ENCODE measurements at places on chromosomes 2 and 18. TPM values are rescaled to one million over a fixed set of nuclear protein-coding genes. Genes with fewer than 3 reads are reported as not detected.

- DNase-seq, result no peak
These were observed 48.1 kb upstream of the ARHGAP28 start for GRCh38 chr18:6681331-6681875.

DNA sequence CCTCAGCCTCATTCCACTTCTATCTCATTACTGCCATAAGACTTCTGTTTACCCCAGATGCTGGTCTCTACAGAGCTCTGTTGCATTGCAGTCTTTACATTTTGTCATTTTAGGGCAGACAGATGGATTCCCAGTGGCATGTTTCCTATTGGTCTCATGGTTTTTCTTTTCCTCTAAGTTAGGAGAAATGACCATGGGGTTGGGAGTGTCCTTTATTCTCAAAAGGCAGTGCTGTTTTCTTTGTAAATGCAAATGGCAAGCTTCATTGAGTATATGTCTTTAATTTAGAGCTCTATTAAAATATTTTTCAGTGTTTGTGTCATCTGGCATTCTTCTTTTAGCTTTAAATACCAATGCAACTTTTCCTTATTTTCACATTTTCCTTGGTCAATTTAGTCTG is 57.0 kb downstream of the MSTN start:
- no peak for DNase-seq

HSBP1L1 gene
- polyA plus RNA-seq, result 15.8 TPM

GBX2 gene
- not detected for polyA plus RNA-seq

ALKAL2 gene
- 0.14 TPM for polyA plus RNA-seq

RELCH gene
- polyA plus RNA-seq, result 20.3 TPM

ECEL1 gene
- not detected for polyA plus RNA-seq

DNA sequence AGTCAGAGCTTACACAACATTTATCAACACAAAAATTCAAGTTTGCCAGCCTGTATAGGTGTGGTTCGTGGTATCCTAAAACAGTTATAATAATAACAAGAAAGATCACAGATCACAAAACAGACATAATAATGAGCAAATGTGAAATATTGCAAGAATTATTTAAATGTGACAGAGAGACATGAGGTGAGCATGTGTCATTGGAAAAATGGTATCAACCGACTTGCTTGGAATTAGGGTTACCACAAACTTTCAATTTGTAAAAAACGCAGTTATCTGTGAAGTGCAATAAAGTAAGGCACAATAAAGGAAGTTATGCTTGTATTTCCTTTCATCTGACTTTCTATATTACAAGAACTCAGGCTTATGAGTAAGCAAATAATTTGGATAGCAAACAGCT is 116.8 kb downstream of the IKZF2 start:
- DNase-seq, result no peak

DNA sequence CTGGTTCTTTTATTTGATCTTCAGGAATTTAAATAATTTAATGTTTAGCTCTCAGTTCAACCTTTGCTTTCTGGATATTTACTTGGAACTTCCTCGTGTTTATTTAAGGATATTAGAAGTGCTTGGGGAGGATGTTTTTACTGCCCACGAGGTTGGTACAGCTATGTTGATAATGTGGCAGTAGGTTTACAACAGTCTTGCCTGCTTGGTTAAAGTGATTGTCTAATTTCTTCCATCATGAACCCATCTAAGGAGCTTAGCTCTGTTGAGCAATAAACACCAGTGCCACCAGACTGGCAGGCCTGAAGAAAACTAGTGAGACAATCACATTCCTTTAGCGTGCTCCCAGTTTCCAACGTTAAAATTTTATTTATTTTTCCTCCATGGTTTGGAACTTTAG is 94.5 kb downstream of the ICOS start:
- DNase-seq, result no peak

DNA sequence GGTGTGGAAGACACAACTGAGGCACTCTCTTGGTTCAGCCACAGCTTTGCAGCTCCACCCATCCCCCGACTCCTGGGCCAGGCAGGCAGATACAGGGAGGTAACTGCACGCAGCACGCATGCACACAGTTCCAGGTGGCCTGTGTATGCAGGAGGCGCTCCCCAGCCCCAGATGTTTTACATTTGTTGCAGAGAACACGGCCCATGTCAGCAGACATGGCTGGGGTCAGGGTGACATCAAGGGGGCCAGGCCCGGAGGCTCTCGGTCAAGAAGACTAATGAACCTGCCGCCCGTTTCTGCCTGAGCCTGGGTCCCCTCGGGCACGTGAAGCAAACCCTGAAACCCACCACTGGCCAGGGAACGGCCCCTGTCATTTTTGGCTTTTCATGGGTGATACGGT is 57.3 kb downstream of the TWIST2 start:
- no peak for DNase-seq

GRCh38 chr2:22554453-22554852 is 830.5 kb upstream of the KLHL29 start:
- DNase-seq, result no peak

- DNase-seq, result peak; percentile 39
These were observed 87.7 kb upstream of the LYPD1 start for GRCh38 chr2:132757676-132758075.

DNA sequence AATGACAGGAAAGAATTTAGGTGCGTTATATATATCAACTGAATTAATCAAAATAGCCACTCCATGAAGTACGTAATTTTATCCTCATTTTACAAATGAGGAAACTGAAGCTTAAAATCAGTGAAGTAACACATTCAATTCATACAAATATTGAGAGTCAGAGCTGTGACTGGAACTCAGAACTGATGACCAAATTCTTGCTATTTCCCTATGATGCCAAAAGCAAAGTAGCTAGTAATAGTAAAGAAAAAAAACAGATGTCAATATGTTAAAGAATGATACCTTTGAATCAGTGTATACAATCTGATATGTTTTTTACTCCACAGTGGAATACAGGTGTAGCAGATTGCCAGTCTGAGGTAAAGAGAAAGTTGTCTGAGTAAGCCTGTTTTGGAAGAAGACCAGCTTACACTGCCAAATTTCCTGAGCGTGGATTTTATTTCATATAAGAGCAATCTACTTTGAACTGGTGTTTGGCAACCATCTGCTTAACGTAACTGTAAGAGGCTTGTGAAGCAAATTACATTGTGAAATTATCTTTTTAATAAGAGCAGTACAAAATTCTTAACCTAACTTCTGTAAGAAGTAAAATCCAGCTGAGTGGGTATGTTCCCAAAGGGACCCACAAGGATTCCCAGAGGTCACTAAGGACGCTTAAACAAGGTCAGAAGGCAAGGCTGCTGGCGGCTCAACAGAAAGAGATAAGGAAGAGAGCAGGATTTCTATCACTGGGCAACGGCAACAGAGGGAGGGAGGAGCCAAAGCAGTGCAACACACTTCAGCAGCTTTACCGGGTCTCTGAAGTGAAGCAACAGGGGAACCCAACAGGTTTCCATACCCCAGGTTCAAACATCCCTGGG is 85.6 kb downstream of the IKZF2 start:
- DNase-seq, result peak; percentile 43

GRCh38 chr2:113149553-113150257 is 22.3 kb downstream of the IL1RN start:
- no peak for DNase-seq

MOCOS gene
- 5.1 TPM for polyA plus RNA-seq

DNA sequence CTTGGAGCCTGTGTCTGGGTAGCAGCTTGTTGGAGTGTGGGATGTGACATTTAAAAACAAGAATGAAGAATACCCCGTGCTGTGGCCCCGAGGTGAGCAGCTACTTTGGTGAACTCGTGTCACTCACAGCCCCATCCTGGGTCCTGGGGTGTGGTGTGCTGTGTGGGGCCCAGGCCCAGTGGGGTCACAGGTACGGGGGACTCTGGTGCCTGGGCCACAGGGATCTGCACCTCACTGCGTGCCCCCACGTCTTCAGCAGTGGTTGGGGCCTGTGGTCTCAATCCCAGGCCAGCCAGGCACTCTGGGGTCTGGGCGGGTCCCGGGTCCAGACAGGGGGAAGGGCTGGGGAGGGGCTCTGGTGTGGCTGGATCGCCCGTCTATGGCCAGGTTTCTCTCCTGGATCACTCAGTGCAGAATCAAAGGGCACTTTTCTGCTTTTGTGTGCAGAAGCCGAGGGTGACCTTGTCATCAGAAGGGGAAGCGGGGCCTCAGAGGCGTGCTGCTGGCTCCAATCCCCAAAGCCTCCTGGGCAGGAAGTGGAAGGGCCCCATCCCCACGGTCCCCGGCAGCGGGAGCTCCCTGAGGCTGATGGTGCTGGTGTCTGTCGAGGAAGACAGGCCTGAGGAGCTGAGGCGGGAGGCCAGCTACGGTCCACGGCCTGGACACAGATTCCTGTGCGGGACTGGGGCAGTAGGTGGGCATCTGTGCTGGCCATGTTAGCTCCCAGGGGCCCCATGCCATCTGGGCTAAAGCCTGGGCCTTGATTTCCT is 1.4 kb downstream of the GPR35 start:
- DNase-seq, result no peak

GRCh38 chr2:40292291-40292690 is 159.6 kb downstream of the SLC8A1 start:
- DNase-seq, result no peak

QPCT gene
- polyA plus RNA-seq, result 11.2 TPM

- DNase-seq, result no peak
These were observed 790.1 kb downstream of the CNTNAP5 start for GRCh38 chr2:124814968-124815745.

ANKRD29 gene
- 0.12 TPM for polyA plus RNA-seq

CROCC2 gene
- not detected for polyA plus RNA-seq

KCNF1 gene
- polyA plus RNA-seq, result 1.0 TPM

- DNase-seq, result no peak
These were observed 129.3 kb upstream of the SMIM21 start for GRCh38 chr18:75556841-75557240.

PLEK gene
- polyA plus RNA-seq, result 0.06 TPM

MC5R gene
- polyA plus RNA-seq, result not detected

DNA sequence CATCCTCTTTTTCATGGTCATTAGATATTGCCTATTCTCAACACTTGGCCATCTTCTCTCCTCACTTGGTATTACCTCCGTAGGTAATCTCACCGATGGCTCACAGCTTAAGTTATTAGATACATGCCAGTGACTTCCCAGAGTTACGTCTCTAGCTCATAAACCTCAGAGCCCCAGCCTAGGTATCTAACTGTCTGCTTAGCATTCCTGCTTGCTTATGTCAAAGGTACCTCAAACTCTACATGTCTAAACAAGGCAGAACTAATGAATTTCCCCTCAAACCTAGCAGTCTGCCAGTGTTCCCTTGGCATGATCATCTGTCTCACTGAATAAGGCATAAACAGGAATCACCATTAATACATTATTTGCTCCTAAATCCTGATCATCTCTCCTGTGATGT is 27.7 kb upstream of the ZNF638 start:
- no peak for DNase-seq

DNA sequence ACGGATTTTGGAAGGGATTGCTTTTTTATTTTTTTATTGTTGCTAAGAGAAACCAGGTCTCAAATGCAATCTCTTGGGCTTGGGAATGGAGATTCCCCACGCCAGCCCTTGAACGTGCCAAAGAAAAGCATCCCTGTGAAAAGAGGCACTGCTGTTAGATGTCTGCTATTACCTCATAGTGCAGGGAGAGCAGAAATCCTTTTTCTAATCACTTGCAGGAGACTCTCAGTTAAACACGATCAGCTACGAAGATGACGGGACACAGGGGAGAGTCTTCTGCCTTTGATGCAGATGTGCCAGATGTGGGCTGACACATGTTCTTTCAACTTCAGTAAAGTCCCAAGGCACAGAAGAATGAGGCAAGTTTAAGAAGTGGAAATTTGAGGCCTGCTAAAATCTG is 381.6 kb upstream of the TRIB2 start:
- no peak for DNase-seq

SH3RF3 gene
- polyA plus RNA-seq, result 5.7 TPM

NYAP2 gene
- polyA plus RNA-seq, result not detected

DNA sequence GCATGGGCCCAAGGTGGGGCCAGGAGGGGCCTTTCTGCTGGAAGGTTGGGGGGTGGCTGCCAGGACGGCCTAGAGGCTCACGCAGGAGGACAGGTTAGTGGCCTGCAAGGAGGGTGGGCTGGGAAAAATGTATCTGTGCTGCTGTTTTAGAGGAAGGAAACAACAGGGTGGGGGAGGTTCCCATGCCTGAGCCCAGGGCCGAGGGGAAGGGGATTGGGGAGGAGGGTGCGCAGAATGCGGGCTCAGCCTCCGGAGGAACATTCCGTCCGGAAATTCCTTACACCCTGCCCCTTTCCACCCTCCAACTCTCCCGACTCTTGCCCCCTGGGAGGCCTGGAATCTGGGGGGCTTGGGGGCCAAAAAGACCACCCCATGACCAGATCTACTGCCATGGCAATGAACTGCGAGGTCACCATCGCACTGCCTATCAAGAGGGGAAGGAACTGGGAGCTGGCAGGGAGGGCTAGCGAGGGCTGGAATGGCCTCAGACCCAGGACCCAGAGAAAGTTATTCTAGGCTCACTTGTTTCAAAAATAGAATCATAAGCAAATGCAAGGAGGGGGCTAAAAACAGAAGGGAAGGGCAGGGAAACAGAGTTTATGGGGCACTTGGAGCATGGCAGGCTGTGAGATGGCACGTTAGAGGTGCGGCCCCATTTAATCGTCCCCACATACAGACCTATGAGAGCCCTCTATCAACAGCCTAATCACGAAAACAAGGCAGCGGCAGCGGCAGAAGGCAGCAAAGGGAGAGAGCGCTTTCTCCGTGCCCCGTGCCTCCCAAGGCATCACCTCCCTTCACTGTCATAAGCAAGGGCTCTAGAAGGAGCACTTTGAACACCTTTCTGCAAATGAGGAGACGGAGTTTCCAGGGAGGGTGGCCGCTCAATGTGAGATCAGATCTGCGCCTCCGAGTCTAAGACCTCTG is 90.4 kb downstream of the TNS1 start:
- DNase-seq, result no peak

DNA sequence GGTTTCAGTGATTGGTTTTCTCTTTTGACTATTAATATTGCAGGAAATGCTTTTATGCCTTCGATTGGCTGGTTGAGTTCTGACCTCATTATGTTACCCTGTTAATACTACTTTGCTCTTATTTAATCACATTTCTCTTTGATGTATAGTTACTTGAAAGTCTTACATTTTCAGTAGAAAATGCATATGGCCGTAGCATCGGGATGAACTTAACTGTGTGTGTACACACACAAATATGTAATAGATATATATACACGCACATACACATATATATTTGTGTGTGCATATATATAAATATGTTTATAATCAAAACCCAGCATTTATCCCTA is 1.6 kb downstream of the EPC2 start:
- DNase-seq, result no peak

GRCh38 chr2:49924044-49924817 is 769.9 kb upstream of the FSHR start:
- DNase-seq, result no peak

DNA sequence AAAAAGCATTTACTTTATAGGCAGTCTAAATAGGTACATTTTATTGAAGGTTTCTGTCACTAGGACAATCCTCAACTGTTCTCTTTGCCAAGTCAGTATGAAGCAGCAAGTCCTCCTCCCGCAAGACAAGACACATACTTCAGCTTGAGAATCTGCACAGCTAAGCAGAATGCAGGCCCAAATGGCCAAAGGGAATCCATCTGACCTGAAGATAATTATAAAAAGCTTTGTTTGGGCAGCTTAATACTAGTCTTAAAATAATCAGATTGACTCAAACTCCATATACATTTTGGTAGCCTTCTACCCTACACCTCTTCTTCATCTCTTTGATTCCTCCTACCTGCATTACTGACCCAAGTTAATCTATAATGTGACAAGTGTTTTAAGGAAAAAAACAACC is 1.8 kb downstream of the LANCL1 start:
- no peak for DNase-seq

UGT1A9 gene
- polyA plus RNA-seq, result not detected
